ENCODE measurements at places on chromosomes 1 and 21.

GRCh38 chr1:223708001-223708359, 4.4 kb upstream of the CAPN2 start:
- no peak for DNase-seq

DNA sequence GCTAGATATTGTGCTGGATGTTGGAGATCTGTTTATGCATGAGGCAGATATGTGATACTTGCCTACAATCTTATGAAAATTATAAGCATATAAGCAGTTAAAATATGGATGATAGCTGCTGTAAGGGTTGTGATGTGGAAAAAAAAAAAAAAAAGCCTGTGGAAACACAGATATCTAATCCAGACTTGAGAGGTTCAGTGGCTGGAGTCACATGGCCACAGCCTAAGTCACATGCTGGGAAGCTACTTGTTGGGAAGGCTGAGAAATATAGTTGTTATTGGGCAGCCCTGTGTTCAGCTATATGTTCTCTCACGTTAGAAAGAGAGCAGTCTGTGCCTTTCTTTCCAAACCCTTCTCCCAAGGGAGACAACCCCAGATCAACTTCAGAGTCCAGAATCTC, 15.1 kb downstream of the RAVER2 start:
- no peak for DNase-seq

GRCh38 chr1:65309304-65310077, at the start of gene DNAJC6:
TSS of gene DNAJC6 (plus strand) at chr1:65309543. CDS start at chr1:65309746, 203 bp downstream.
- DNase-seq = no peak

DNA sequence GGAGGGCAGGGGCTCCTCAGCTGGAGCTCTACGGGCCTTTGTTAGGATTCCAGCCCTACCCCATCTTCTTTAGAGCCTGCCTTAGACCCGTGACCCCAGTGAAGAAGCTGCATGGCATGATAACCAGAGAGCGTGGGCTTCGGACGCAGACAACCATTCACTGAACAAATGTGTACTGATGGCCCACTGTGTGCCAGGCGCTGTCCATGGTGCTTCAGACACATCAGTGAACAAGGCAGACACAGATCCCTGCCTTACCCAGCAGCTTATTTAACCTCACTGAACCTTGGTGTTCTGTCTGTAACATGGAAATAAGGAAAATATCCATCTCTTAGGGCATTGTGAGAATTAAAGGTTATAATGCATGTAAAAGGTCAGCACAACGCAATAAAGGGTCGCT, 9.5 kb downstream of the CHIT1 start:
- no peak for DNase-seq

GRCh38 chr1:211928993-211929637, 98.6 kb upstream of the LPGAT1 start:
- DNase-seq = no peak

GRCh38 chr1:90476994-90477393, 240.1 kb downstream of the BARHL2 start:
- no peak for DNase-seq

GRCh38 chr21:16088056-16088455, 358.3 kb downstream of the USP25 start:
- DNase-seq = no peak

DNA sequence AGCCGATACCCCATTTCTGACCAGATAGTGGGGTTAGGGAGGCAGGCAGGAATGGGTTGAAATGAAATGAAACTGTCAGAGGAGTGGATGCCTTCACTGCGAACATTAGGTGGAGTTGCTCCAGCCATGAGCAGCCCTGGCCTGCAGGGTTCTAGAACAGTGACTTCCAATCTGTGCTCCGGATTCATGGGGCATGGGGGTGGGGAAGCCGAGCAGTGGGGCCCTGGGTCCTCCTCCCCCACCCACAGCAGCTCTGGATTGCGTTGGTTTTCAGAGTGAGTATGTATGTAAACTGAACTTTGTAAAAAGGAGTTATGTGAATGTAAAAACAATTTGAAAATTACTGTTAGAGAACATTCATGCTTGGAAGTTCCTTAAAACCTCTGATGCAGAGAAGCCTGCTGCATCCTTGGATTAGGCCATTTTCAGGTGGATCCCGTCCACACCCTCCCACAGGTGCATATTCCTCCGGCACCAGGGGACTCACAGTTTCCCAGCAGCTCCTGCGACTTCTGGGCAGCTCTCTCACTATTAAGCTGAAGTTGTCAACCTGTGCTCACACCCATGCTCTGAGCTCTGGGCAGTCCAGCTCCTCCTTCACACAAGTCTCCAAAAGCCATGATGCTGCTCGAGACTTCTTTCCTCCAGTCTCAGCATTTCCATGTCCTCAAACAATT, 54.4 kb upstream of the EDN2 start:
- DNase-seq = no peak

GRCh38 chr1:221149111-221149510, 269.9 kb downstream of the HLX start:
- DNase-seq = no peak

DNA sequence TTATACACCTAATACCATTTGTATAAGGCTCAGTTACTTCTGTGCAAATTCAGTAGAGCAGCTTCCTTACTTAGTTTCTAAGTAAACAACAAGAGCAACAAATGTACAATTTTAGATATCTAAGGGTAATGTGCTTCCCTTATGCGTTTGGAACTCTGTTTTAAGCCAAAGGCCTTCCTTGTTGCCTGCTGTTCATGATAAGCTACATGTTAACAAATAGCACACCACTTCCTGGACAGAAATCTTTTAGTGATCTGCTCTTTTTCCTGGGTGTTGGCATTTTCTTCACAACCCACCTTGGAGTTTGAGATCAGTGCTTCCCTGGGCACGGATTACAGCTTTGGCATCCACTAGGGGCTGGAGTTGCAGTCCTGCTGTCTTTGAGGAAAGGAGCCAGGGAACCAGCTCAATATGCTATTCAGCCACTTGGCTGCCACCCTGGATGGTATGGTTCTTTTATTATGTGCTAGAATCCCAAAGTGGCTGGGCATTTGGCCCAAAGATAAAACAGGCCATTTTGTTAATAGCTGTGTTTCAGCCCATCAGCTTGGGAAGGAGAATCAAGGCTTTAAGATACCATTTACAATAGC, 55.6 kb upstream of the ADAR start:
- no peak for DNase-seq

- DNase-seq = no peak
These were observed 13.1 kb upstream of the COL24A1 start for GRCh38 chr1:86169625-86170024.

GRCh38 chr1:116990612-116991151, 10.9 kb upstream of the CD101 start:
- no peak for DNase-seq

GRCh38 chr1:15951341-15952153, 24.4 kb downstream of the ZBTB17 start:
- DNase-seq = no peak

GRCh38 chr1:23790696-23791515, at the start of gene LYPLA2:
TSS of gene LYPLA2 (plus strand) at chr1:23791145. CDS start at chr1:23792683, 1,538 bp downstream.
- DNase-seq = peak; percentile 80

DNA sequence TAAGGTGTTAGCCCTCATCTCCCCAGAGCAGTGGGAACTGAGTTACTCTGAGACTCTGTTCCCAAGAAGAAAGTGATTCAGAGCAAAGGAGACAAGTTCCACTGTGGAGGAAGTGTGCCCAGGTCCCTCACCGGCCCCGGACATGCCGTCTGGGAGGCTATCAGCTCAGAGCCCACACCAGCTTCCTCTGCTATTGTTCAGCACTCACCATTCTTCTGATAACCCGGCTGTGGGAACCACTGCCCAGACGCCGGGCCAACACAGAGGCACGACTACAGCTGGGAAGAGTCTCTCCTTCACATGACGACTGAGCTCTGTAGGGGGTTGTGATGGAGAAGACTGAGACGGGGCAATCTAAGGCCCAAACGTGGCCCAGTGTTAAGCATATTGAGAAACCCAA, 34.2 kb upstream of the GJA5 start:
- no peak for DNase-seq

- DNase-seq = no peak
These were observed 33.4 kb downstream of the QSOX1 start for GRCh38 chr1:180188091-180188506.

GRCh38 chr1:224700918-224701531, 84.9 kb downstream of the CNIH3 start:
- peak; percentile 44 for DNase-seq

GRCh38 chr1:164953098-164953497, 394.1 kb downstream of the PBX1 start:
- DNase-seq = no peak

- DNase-seq = peak; percentile 28
These were observed 31.1 kb downstream of the ALG14 start for GRCh38 chr1:95041491-95042165.

GRCh38 chr21:29933088-29933487, 6.7 kb downstream of the GRIK1 start:
- DNase-seq = no peak

GRCh38 chr1:77966291-77966690, 12.6 kb downstream of the FUBP1 start:
- DNase-seq = peak; percentile 67

DNA sequence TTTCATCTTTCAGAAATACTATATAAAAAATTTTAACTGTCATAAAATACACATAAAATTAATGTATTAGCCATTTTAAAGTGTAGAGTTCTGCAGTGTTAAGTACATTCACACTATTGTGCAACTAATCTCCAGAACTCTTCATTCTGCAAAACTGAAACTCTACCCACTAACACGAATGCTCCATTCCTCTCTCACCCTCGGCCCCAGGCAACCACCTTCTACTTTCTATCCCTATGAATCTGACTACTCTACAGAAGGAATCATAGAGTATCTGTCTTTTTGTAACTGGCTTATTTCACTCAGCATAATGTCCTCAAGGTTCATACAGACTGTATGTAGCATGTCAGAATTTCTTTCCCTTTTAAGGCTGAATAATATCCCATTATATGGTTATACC, 43.4 kb downstream of the LTN1 start:
- DNase-seq = no peak

- DNase-seq = no peak
These were observed 204.8 kb upstream of the GALNT2 start for GRCh38 chr1:229862017-229862774.

- DNase-seq = no peak
These were observed 19.3 kb upstream of the ADARB1 start for GRCh38 chr21:45054927-45055612.

DNA sequence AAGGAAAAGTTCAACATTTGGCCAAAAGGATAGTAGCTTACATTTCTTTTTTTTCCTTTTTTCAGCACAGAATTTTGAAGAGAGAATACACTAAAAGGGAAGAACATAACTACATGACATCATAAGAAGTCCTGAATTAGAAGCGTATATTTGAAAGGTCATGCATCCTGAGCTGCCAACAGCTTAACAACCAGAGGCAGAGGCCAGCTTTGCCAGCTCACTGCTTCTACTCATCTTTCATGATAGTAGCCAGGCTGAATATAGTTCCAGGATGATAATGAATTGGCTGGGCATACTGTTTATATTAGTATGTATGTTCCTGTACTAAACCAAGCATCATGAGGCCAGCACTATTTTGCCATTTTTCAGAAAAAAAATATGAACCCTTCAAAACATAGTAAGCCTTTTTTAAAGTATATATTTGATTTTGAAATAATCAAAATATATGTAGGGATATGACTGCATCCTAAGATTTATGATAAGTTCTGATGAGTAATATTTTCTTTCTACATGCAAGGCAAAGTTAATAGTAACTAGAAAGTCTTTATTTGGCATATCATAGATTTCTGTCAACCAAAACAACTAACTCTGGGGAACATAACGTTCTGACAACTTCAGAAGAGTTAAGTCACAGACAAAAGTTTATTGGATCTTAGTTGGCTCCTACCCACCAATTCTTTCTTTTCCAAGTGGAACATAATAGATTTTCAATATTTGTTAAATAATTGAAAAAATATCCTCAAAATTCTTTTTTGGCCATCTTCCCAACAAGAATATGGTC, 123.2 kb downstream of the DPYD start:
- DNase-seq = no peak

DNA sequence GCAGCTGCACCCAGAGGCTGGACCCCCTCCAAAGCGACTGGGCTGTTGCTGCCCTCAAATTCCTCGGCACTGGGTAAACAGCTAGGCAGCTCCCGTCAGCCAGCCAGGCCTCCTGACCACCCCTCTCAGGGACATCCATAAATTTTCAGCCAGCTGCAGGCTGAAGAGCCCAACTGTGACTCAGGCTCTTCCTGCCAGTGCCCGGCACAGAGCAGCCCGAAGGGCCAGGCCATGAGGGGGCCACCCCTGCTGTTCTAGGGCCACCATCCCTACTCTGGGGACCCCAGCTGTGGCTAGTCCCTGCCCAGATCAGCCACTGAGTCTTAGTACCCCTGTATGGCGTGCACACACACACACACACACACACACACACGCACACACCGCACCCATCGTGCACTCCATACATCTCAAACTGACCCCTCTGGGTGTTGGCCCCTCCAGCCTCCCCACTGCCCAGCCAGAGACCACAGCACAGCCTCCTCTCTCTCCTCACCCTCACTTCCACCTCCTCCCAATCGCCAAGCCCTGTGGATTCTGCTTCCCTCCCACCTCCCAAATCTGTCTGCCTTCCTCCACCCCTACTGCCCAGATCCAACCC, 6.2 kb upstream of the LAPTM5 start:
- no peak for DNase-seq

GRCh38 chr1:184959626-184960025, 14.7 kb downstream of the NIBAN1 start:
- DNase-seq = no peak

- DNase-seq = no peak
These were observed 122.7 kb downstream of the FASLG start for GRCh38 chr1:172781513-172782140.

DNA sequence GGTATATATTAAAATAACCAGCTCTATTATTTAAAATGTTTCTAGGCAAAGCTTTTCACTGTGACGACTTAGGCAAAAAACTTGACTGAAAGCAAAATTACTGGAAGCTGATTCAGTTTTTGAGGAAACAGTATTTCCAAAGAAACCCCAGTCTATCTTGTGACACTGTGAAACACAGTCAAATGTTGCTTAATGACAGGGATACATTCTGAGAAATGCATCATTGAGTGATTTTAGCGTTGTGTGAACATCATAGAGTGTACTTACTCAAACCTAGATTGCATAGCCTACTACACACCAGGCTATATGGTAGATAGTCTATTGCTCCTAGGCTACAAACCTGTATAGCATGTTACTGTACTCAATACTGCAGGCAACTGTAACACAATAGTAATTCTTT, 116.9 kb upstream of the KCNK1 start:
- DNase-seq = no peak

- DNase-seq = no peak
These were observed 28.9 kb upstream of the RBM15 start for GRCh38 chr1:110310300-110310699.

- DNase-seq = no peak
These were observed 72.9 kb downstream of the ZNF281 start for GRCh38 chr1:200336901-200337391.

- DNase-seq = no peak
These were observed 53.6 kb upstream of the RWDD3 start for GRCh38 chr1:95180371-95180770.

Measured in Jurkat, Clone E6-1 (cell line).